ENCODE measurements at places on chromosomes 3 and 15.
A peak's percentile ranks its signal among the peaks of the same experiment; 100 is the strongest.

GRCh38 chr3:31581660-31582059, 48.9 kb downstream of the STT3B start:
- peak; percentile 6 for DNase-seq

- DNase-seq: no peak
Observed at GRCh38 chr3:8891303-8891702, 72.0 kb downstream of the RAD18 start.

GRCh38 chr3:107222907-107223306, 154.3 kb upstream of the CCDC54 start:
- DNase-seq: no peak

GRCh38 chr15:31023841-31024240, 32.4 kb upstream of the MTMR10 start:
- no peak for DNase-seq

- no peak for DNase-seq
Observed at GRCh38 chr3:41346698-41347270, 147.5 kb downstream of the CTNNB1 start.

GRCh38 chr3:39419742-39420315, 13.3 kb downstream of the RPSA start:
- DNase-seq: no peak

Data from skeletal muscle cell (primary cell).